ENCODE measurements at places on chromosomes 5 and 9. TPM values are rescaled to one million over a fixed set of nuclear protein-coding genes. Genes with fewer than 3 reads are reported as not detected.

- no peak for DNase-seq
These were observed 21.0 kb downstream of the CFAP77 start for GRCh38 chr9:132430998-132431397.

GRCh38 chr5:139696894-139697658 lies 48.9 kb downstream of the CXXC5 start:
- DNase-seq: peak; percentile 57

DNA sequence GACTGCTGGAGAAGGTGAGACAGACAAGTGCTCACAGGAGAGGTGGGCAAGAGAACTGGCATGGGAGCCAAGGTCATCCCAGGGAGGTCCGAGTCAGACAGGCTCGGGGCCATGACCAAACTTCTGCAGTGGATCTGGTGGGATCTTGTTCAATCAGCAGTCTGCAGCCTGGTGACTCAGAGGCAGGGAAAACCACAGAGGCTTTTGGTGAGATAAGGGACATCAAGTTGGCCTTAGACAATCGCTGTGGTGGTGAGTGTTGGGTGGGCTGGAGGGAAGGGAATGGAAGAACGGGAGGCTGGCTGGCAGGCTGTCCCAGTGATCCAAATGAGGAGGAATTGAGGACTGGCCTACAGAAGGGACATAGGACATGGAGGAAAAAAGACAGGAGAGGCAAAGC lies 123.8 kb downstream of the TMEM174 start:
- DNase-seq: no peak

OGN gene
- 14.1 TPM for total RNA-seq

EFNA5 gene
- total RNA-seq: 12.3 TPM

DNA sequence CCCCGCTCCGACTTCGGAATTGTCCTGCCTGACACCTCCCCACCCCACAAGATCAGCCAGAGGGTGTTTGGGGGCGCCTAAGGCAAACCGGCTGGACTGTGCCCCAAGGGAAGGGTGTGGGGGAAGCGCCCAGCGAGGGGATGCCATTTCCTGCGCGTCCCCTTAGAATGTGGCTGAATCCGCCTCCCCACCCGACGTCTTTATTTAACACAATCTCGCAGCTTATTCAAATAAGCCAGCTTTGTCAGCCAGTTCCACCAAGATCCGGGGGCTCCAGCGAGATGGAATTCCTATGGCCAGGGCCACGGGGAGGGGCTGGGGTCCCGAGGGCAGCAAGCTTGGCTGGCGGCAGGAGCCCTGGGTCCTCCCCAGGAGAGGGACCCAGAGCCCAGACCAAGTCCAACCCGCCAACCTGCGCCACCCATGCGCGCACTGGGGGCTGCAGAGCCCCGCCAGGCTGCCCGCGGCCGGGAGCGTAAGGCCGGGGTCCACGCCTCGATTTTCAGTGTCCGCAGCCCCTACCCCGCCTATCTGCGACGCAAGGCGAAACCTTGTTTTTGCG lies 7.4 kb downstream of the IRX4 start:
- DNase-seq: no peak

- DNase-seq: no peak
These were observed 25.9 kb upstream of the TRPM3 start for GRCh38 chr9:71147368-71147767.

SAPCD2 gene
- 0.96 TPM for total RNA-seq

GFPT2 gene
- 52.5 TPM for total RNA-seq

GRCh38 chr9:116191576-116192415 lies 38.2 kb downstream of the PAPPA start:
- no peak for DNase-seq

GRCh38 chr5:118891252-118891651 lies 97.1 kb downstream of the DTWD2 start:
- no peak for DNase-seq

DNA sequence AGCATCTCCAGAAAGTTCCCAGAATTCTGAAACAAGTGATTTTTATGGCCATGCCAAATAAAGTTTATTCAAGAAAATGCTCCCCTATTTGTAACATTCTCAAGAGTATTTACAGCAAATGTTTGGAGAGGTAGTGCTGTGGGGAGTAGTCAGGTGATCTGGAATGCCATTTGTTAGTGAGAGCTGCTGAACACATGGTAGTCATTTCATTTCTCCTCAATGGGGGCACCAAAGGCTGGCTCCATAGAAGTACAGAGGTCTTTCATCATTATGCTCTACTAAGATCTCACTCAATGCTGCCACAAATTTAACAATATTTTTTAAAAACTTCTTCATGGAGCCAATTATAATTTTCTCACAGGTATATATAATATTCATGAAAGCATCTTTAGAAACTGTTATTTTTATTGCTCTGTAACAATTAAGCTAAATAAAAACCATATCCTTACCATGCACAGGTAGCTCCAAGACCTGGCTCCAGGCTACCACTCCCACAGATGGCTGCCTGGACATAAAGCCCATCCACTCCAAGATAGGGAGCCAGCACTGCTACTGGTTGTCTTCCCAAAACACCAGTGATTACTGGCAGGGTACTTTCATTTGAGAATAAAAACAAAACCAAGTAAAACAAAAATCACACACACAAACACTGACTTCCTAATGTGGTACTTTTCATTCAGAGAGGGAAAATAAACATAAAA lies 200.8 kb downstream of the PLK2 start:
- no peak for DNase-seq

DNA sequence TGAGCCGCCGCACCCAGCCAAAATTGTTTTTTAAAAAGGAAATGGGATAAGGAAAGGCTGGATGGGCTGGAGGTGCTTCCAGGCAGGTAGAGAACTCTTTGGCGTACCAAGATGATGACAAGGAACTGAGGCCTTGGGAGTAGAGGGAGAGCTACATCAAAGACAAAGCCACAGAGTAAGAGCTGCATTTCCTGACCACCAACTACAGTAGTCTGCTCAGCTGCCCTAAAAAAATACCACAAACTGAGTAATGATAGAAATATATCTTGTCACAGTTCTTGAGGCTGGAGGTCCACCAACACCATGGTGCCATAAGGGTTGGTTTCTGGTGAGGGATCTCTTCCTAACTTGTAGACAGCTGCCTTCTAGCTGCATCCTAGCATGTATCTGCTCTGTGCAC lies 8.2 kb downstream of the OR1K1 start:
- DNase-seq: no peak

DNA sequence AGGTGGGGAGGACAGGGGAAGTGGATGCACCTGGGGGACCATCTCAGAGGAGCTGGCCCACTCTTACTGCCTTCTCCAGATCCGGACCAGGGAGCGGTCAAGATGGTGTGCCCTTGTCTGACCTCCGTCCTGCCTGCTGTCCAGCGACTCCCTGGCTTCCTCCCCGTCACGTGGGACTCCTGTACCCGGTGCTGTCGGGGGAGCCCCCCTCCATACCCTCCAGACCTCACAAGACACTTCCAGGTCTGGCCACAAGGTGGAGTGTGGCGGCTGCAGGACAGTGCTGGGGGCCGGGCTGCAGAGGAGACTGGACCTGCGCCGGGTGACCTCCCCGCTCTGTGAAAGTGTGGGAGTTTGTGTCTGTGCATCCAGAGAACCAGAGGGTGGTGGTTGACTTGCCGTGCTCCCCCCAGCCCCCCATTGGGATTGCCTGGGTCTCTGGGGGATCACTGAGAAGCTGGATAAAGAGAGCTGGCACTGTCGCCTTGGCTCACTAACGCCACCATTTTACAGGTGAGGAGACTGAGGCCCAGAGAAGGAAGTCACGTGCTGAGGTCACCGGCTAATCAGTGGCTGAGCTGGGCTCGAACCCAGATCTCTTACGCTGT lies 1.9 kb upstream of the CRB2 start:
- peak; percentile 47 for DNase-seq

Data from breast epithelium (tissue), 4 donors.